ENCODE measurements at places on chromosomes 16 and 17.

- peak; percentile 64 for DNase-seq
These were observed at the start of gene KRT20 for GRCh38 chr17:40884708-40885512. Gene KRT20, minus strand, starts transcription at chr17:40885242. Its CDS starts 57 bp downstream, at chr17:40885185.

DNA sequence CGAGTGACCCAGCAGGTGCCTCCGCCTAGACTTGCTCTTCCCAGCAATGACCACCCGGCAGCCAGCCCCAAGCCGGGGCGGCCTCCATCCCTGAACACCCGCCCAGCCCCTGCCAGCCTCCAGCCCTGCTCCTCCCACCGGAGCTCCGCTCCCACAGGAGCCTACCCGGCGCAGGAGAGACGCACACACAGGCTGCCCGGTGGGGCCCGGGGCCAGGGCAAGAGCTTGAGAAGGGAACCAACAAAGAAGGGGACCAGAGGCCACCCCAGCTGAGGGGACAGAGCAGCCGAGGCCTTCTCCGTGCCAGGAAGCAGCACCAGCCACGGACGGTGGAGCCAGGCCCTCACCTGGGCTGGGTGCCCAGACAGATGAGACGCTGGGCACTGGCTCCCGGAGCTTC lies 13.8 kb downstream of the PKD1 start:
- DNase-seq = no peak

DNA sequence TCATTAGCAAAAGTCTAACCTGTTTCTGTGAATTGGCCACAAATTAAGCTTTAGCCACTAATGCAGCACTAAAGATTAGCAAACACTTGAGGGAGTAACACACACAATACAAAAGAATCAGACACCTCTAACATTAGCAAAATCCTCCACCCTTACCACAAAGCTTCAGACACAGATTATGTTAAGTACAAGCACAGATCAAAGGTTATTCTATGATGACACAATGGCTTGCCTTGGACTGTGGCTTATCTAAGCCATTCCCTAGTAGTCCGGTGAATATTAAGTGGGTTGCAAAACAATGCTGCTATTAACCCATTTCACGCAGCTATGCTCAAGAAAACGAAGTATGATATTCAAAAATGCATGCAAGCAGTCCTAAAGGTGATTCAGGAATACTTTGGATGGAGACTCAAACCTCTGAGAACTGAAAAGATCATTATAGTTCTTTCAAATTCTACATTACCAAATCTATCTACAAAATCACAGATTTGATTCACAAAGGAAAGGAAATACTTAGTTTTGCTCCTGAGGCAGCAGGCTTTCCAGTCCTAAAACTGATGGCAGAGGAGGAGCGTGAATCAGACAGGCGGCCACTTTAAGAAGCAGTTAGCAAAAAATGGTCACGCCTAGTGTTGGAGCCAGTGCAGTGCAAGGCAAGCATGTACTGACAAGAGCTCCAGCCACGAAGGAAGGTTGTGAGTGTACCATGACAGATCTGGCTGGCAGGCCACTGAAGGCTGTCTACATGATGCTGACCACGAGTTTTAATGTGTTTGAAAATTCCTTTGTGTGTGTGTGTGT lies 67.2 kb downstream of the PARN start:
- no peak for DNase-seq

DNA sequence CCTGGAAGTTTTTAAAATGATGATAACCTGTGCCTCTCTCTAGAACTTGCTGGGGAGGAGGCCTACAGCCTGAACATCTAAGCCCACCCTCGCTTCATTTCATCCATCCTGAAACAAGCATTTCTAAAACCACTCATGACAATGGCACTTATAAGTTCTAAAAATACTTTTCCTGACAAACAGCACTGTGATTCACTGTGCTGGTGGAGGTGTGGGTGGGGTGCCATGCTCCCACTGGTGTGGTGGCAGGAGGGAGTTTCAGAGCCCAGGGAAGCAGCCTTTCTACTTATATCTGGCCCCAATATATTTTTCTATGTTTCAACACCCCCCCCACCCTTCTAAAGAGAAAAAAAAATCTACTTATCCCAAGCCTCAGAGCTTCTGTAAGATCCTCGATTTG lies 52.6 kb downstream of the RAB11FIP4 start:
- no peak for DNase-seq

GRCh38 chr17:6660805-6661463 lies 9.4 kb downstream of the C17orf100 start:
- DNase-seq = peak; percentile 88

DNA sequence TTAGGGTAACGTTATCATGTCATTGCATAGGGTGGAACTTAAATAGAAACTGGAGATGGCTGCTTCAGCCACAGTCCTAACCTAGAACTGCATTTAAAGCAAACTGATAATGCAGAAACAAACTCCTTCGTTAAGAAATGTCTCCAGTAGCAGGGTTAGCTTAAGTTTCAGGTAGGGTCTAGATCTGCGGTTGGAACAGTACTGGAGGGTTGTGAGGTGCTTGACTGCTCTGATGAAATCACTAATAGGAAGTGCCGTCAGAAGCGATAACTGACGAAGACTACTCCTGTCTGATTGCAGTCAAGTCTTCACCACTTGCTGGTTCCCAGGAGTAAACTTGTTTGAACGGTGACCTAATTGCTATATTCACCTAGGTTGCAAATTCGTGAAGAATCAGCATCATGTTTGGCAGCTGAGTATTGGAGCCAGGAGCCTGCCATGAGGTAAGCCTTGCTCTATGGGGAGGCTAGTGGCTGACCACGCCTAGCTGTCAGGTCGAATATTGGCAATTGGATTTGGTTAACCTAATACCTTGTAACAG lies 24.5 kb downstream of the TRPV2 start:
- peak; percentile 67 for DNase-seq

DNA sequence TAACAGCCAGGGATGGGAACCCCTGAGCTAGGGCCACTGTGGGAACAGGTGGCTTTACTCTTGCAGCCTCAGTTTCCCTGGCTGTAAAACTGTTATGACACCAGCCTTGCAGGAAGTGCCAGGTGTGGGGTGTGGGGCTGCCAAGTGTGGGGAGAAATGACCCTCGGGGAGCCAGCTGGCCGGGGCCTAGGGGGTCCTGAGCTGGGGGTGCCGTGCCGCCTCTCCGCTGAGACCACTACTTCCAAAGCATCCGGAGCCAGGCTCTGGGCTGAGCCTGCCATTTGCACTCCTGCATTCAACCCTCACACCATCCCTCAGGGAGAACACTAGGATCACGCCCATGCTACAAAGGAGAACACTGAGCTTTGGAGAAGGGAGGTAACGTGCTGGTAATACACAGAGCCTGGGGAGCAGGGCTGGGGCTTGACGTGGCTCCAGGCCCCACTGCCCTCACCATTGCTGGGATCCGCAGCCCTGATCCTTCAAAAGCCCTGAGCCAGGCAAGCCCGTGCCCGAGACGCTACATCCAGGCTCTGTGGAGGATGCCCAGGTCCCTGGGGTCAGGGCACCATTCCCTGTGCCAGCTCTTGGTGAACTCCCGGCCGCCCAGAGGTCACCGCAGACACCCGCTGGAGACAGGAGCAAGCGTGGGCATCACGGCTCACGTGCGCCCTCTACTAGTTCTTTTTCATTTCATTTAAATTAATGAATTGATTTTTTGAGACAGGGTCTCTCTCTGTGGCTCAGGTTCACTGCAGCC lies 28.8 kb upstream of the GINS2 start:
- DNase-seq = peak; percentile 91

- no peak for DNase-seq
These were observed 9.6 kb downstream of the FHOD1 start for GRCh38 chr16:67237396-67238277.

DNA sequence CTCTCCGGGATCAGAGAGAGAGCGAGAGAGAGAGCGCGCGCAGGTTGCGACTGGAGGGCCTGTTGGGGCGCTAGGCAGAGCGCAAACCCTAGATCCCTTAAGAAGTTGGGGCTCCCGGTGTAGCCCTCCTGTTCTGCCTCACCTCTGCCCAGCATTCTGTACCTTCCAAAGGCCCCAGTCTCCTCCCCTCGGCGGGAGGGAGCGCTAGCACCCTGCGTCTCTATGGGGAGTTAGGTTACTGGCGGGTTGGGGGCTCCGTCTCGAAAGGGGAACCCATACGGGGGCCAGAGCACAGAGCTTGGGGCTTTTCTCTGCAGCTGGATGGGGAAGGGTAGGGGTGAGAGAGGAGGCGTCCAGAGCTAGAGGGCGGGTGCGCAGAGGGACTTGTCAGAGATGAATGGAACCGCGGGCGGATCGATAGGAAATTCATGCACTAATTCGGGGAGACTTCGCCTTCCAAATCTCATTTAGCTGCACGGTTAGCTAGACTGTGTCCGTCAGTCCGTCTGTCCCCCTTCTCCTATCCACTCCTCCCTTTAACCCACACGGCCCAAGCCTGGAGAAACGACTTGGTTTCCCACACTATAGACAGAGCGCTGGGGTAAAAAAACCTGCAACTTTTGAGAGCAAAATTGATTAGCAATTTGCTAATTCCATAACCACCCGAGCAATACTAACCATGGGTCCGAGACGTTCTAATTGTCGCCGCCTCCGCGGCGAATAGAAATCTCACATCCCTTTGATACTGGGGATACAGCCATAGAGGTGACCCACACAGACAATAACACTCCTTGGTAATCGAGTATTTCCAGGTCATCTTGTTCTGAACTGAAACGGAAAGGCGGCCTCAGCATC lies 693 bp upstream of the HOXB4 start:
- no peak for DNase-seq

DNA sequence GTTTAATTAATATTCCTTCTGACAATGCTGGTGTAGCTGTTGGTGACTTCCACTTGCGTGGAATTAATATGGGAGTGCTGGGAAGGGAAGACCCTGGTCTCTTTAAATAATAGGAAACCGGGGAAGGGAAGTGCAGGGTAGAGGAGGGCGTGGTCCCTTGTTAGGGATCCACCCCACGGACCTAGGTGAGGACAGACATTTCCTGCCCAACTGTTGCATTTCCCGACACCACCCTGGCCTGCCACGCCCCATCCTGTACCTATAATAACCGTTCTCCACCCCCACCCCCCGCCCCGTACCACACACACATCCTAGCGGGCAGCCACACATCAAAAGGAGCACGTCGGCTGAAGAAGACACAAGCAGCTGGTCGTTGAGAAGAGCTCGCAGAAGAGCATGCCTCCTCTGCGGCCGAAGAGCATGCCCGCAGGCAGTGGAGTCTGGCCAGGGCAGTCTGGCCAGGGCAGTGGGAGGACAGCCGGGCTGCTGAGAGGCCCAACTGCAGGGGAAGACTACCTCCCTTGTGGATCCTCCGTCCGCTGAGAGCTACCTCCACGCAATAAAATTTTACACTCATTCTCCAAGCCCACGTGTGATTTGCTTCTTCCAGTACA lies 36.8 kb upstream of the MMD start:
- no peak for DNase-seq

DNA sequence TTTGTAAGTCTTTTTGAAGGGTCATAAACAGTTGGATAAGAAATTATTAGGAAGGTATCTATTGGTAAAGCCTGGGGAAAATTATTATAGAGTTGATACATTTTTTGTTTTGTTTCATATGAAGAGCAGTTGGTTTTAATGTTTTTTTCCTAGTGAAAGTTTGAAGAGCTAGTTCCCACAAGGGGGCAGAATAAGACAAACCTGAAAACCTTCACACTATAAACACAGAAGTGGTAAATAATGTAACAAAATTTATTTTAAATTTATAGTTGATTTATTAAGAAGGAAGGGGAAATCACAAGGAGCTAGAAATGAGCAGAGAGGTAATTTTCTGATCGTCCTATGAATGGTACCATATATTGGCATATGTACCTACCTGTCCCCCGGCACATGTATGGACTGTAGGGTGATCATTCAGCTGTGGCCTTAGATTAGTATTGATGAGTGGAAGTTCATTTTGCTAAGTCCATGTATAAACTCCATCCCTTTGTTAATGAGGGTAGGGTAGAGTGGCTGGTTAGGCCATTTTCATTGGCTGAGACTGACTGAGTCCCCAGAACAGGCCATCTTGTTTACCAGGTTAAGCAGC lies 116.3 kb downstream of the TANC2 start:
- peak; percentile 56 for DNase-seq

GRCh38 chr16:57115514-57116182 lies 23.3 kb downstream of the CPNE2 start:
- no peak for DNase-seq

DNA sequence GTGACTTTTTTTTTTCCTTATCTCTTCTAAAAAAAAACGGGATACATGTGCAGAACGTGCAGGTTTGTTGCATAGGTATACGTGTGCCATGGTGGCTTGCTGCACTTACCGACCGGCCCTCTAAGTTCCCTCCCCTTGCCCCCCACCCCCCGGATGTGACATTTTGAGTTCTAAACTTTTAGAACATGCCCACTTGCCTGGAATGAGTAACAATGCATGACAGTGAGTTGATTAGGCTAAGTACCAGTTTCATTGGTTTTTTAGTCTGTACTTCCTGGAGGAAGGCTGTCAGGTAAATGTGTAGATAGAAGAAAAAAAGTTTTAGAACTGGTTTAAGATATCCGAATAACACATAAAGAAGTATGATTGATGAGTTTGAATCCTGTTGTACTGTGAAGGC lies 4.0 kb downstream of the BPTF start:
- DNase-seq = peak; percentile 78

- peak; percentile 58 for DNase-seq
These were observed 17.1 kb downstream of the PMP22 start for GRCh38 chr17:15247891-15248529.

DNA sequence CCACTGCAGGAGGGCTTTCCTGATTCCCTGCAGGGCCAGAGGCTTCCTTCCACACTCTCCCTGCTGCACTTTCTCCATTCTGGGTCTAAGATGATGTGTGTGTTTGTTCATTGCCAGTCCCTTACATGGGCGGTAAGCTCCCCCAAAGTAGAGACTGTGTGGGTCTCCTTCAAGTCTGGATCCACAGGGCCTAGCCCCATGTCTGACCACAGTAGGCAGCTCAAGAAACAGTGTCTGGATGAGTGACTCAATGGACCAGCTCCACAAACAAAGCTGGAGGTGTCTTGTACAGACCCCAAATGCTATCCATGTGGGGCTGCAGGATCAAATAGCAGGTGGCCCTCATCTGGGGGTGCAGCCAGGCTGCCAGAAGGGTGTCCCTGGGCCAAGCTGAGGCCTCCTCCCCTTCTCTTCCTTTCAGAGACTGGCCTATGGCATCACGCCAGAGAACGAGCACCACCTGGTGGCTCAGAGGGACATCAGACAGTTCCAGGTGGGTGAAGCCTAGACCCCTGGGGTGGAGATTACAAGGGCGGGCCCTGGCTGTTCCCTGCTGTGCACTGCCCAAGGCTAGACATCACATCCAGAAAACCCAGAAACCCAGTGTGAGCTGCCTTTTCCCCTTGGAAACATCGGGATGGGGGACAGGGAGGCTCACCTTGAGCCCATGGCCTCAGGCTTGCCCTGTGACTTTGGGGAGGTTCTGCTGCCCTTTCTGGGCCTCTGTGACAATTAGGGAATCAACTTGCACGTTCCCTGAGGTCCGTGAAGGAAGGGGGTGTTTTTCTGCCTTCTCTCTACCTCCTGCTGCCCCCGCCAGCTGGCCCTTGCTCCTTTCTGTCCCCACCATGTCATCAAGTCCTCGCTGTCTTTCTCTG lies 45.9 kb downstream of the SLC6A2 start:
- DNase-seq = peak; percentile 90

DNA sequence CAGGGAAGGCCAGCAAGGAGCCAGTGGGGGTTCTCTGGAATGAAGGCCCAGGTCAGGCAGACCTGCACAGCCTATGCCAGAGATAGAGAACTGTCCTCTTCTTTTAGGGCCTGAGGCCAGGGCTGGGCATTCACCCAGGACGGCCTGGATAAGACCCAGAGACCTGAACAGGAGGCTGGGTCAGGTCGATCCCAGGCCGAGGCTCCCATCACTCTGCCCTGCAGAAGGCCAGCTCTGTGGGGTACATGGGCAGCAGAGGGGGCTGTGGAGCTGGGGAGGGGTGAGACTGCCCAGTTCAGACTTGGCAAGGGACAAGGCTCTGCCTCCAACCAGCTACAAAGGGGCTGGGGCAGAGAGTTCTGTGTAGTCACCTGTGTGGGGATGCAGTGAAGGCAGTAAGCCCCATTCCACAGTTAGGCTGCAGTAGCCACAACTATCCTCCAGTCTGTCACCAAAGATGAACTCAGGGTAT lies 14.6 kb downstream of the HSD11B2 start:
- DNase-seq = no peak

All from Karpas-422 (cell line).